ENCODE measurements at places on chromosomes 7 and 10.

DNA sequence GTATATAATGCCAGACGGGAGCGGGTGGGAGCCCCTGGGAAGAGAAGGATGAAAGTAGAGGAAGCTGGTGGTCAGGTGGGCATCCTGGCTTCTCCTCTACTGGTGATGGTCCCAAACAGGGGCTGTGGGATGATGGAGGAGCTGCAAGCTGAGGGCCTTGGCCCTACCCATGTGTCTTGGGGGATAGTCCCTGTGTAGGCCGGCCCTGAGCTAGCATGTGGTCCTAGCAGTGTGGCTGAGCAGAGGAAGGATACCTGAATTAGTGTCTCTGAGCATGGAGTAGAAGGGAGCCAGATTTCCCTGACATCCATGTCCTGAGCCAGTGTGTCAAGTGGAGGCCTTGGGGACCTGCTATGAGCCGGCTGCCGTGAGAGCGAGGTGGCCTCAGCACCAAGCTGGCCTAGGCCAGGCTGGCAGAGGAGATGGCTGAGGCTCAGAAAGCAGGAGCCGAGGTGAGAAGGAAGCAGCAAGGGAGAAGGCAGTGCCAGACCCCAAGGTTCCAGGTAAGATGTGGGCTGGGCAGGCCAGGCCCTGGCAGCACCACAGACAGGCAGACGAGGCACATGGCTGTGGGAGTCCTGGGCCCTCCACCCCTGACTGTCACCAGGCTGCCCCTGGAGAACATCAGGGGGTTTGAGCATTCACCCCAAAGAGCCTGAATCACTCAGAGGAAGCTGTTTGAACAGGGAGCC lies 150.2 kb downstream of the ABCA13 start:
- DNase-seq = no peak

GRCh38 chr7:91182819-91183764 lies 81.1 kb upstream of the FZD1 start:
- DNase-seq = peak; percentile 97

GRCh38 chr10:44238212-44238611 lies 146.7 kb downstream of the CXCL12 start:
- no peak for DNase-seq

DNA sequence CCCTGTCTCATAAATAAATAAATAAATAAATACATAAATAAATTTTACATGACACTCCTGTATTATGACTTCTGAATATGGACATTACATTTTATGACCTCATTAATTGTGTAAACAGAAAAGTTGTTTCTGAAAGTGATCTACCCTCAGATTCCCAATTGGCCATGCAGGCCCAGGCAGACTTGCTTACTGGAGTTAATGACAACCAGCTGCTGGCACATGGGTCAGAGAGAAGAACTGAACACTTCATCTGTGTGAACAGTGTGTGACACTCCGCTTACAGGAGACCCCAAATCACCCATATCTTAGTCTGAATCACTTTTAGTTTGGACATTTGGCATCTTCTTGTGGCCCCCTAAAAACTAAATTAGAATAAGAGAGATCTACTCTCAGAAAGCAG lies 31.4 kb downstream of the PARP12 start:
- DNase-seq = peak; percentile 28

GRCh38 chr7:12943781-12944180 lies 256.3 kb downstream of the ARL4A start:
- no peak for DNase-seq

DNA sequence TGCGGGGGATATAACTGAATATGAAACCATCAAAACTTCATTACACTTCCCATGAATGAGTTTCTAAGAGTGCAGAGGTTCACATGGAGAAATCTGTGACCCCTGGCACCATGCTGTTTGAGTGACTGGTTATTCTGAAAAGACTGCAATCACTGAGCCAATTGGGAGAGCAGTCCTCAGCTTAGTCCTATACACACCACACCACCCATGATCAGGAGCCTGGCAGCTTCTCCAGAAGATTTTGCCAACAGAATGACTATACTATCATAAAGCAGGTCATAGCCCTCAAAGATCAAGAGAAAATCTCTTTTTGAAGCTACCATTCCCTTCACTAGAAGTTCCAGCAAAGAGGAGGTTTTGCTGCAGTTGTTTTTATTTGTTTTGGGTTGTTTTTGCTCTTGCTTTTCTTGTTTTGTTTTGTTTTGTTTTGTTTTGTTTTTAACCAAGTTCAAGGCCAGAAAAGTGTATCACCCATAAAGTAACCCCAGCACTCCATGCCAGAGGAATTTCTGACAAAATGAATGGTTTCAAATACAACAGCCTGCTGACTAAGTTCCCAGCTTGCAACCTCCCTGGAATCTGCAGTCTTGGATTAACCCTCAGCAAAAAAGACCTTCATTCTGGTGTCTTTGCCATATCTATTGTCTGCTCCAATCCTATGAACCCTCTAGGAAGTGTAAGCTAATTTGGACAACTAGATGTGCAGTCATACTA lies 19.7 kb upstream of the HGF start:
- DNase-seq = no peak

DNA sequence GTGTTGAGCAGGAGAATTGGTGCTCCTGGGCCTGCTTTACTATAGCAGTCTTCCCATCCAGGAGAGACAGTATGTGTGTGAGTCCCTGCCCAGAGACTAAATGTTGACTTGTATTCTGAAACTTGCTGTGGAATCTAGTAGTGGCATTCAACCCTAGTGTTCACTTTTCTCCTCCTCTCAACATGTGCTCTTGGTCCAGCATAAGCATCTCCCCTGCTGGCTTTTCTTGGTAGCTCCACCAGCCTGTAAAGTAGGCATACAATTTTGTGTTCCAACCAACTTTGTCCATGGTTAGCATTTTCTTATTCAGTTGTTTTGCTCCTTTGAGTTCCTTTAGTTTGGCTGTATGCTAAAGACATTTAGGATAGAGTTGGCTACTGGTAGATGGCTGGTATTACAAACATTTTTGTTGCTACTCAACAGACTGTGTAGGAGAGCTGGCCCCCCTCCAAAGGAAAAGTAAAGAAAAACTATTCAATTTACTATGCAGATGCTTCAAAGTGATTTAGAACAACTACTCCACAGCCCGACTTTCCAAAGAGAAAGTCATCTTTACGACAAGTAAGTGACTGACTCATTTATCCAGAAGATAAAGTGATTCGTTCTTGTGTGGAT lies 46.0 kb downstream of the ASB4 start:
- DNase-seq = peak; percentile 6

- DNase-seq = no peak
Observed at GRCh38 chr7:99825873-99826272, 1.9 kb upstream of the CYP3A43 start.

DNA sequence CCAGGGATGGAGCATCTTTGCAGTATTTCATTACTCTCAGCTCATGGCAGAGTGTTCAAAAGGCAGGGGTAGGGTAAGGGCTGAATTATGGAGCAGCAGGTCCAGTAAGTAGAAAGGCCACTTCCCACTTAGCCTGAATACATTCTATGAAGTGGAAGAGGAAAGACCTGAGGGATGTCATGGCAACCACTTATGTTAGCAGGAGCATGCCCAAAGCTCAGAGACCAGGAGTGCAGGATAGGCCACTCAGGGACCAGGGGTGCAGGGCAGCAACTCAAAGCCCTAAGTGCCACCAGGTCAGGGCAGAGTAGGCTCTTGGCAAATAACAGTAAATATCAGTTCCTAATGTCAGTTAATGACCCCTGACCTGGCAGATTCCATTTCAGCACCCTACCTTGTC lies 3.6 kb downstream of the SRI start:
- DNase-seq = no peak

- peak; percentile 57 for DNase-seq
Observed at GRCh38 chr10:43820663-43821062, 172.0 kb upstream of the ZNF32 start.

DNA sequence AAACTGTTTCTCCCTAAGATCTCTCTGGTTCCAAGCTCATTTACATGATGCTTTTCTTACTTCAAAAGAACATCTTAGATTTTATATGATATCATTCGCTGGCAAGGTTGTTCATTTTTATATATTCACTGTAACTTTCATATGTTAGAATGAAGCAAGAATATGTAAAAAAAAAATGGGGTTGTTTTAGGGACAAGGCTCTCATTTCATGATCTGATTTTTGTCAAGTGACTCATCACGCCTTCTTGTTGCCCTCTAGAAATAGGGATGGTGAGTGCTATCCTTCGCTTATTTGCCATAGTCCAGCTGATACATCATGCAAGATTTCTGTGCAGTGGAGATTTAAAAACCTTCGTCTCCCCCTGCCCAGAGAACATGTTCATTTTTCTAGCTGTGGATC lies 14.0 kb upstream of the CELF2 start:
- peak; percentile 4 for DNase-seq
